CD4-positive, alpha-beta T cell treated with Interferon gamma for 1 hour (primary cell): ENCODE measurements at places on chromosomes 7 and 10.
A peak's percentile ranks its signal among the peaks of the same experiment; 100 is the strongest.

- DNase-seq: no peak
Observed at GRCh38 chr10:14116021-14116420, 214.7 kb downstream of the FRMD4A start.

- no peak for DNase-seq
Observed at GRCh38 chr10:101941871-101942270, 98.3 kb upstream of the KCNIP2 start.

DNA sequence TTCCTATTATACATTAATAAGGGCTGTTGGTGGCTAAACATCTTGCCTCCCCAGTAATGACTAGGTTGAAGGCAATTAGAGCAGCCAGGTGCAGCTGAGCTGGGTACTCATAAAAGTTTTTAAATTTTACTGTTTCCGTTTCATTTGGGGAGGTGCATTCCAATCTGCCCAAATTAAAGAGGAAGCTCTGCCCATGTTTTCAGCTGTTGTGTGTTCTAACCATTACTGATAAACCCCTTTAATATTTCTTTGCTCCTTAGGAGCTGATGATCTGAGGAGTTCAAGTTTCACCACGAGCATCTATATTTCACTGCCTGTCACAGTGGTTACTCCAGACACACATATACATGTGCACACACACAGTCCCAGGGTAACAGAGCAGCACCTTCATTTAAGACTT, 94.4 kb downstream of the JAZF1 start:
- DNase-seq: no peak

DNA sequence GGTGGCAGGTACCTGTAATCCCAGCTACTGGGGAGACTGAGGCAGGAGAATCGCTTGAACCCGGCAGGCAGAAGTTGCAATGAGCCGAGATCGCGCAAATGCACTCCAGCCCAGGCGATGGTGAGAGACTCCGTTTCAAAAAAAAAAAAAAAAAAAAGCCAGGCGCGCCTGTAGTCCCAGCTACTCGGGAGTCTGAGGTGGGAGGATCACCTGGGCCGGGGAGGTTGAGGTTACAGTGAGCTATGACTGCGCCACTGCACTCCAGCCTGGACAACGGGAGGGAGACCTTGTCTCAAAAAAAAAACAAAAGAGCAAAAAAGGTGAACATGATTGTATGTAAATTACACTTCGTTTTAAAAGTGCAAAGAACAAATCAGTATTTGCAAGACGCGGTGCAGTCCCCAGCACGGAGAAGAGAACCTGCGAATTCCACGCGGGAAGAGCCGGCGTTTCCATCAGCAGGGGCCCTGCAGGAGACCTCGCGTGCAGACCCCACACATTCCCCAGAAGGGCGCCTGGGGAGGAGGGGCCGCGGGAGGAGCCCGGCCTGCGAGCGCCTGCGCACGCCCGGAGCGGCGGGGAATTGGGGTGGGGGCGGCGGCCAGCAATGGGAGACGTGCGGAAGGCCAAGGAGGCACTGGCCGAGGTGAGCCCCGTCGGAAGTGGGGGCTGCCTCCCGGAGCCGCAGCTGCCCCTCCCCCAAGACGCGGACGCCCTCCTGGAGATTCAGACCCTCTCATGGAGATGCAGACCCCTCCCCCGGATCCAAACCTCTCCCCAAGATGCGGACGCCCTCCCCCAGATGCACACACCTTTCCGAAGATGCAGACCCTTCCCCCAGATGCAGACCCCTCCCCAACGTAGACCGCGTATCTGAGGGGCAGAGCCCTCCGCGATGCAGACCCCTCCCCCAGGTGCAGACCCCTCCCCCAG, 16.7 kb upstream of the SUN1 start:
- DNase-seq: no peak

GRCh38 chr7:50349963-50350944, 45.7 kb downstream of the IKZF1 start:
- peak; percentile 45 for DNase-seq

GRCh38 chr10:97321804-97322190, 2.7 kb downstream of the FRAT1 start:
- DNase-seq: no peak

- DNase-seq: no peak
Observed at GRCh38 chr10:5976512-5977470, 552 bp downstream of the IL15RA start.

GRCh38 chr7:156793334-156793733, 99.6 kb downstream of the LMBR1 start:
- no peak for DNase-seq

GRCh38 chr7:46909601-46910051, 672.3 kb downstream of the TNS3 start:
- DNase-seq: no peak

GRCh38 chr10:124174071-124174566, 80.7 kb upstream of the CHST15 start:
- DNase-seq: no peak

GRCh38 chr7:51727441-51727840, 410.8 kb upstream of the COBL start:
- DNase-seq: no peak

DNA sequence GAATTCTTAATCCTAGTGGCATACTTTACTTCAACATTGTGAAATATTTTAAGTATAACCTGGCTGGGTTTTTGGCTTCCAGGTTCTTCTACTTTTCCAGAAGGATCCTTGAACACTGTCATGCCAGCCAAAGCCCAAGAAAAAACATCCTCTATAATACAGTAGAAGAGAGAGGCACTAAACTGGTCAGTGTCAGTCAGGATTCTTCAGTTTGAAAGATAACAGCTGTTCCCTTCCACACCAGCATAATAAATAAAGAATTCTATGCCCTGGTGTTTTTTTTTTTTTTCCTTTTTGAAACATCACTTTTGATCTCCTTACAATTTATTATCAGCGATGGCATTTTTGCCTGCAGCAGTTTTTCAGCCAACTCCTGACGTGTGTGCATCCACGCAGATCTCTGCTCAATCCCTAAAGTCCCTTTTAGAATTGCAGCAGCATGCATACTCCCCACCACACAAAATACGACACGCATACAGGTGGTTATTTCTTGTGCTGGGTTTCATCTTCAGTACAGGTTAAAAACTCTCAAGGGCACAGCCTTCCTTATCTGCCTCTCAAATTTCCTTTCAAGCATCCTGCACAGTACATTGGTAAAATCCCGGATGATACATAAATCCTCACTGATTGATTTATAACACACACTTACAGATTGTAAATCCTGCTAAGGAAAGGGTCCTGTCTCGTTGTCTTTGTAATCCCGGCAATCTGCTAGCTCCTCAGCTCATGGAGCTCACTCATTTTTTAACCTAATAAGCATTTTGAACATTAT, 100.2 kb downstream of the TPK1 start:
- no peak for DNase-seq
